ENCODE measurements at places on chromosomes 11 and 22. TPM values are rescaled to one million over a fixed set of nuclear protein-coding genes. Genes with fewer than 3 reads are reported as not detected.

DNA sequence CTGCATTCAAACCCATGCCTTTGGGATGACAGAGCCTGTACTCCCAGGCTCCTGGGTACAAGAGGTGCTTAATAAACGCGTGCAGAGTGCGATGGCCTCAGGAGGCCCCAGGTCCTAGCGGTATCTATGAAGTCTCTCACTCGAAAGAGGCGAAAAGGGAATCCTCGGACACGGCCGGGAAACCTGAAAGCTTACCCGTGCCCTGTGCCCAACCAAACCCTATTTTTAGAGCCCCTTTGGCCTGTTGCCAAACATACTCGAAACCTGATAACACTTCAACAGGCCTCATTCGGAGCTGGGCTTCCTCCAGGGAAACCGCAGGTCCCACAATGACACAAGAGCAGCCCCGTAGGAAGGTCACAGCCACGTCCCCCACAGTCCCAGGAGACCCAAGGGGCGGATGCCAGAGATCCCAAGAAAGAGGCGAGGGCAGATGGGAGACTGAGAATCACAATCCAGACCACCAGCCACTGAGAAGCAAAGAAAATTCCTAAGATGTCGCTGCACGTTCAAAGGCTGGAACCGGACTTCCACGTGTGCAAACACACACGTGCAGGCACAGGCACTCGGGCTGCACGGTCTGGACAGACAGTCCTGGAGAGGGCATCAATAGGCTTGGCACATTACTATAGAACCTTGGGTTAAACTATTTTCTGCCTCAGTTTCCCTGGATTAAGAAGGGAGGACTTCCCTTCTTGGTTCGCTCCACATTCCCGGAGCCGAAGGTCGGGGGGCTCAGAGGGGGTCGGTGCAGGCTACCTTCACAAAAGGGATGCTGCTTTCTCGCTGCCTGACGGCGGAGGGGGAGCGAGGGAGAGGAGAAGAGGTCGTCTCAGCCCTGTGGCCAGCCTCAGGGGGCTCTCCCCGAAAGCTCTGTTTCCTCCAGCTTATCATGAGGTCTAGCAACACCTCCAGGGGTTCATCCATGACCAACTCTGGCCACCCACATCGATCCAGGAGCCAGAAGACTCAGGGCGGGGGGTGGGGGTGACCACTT is 8.2 kb downstream of the PDGFB start:
- no peak for DNase-seq

The ESAM gene
- polyA plus RNA-seq: 18.0 TPM

The PGR gene
- polyA plus RNA-seq: 0.13 TPM

DNA sequence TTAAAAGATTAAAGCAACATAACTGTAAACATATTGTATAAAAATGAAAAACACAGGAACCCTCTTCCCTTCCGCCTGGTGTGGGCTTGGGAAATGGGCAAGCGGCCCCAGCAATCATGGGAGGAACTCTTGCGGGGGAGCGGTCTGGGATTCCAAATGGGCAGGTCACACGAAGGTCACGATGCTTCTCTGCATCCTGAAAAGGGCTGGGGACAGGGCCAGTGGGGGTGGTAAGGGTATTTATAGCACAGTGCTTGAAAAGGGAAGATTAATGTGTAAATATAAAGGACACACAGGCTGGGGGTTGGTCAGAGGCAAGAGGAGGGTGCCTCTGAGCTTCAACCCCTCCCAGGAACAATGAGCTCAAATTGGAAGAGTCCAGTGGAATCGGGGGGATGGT is 46.9 kb upstream of the OR4B1 start:
- DNase-seq: no peak

GRCh38 chr11:126336671-126337101 is 18.8 kb upstream of the ST3GAL4 start:
- peak; percentile 79 for DNase-seq

GRCh38 chr11:104120493-104121137 is 43.3 kb downstream of the PDGFD start:
- no peak for DNase-seq

- DNase-seq: no peak
Observed at GRCh38 chr11:134819041-134819440, 407.0 kb upstream of the B3GAT1 start.

The TMPRSS5 gene
- 1.7 TPM for polyA plus RNA-seq

DNA sequence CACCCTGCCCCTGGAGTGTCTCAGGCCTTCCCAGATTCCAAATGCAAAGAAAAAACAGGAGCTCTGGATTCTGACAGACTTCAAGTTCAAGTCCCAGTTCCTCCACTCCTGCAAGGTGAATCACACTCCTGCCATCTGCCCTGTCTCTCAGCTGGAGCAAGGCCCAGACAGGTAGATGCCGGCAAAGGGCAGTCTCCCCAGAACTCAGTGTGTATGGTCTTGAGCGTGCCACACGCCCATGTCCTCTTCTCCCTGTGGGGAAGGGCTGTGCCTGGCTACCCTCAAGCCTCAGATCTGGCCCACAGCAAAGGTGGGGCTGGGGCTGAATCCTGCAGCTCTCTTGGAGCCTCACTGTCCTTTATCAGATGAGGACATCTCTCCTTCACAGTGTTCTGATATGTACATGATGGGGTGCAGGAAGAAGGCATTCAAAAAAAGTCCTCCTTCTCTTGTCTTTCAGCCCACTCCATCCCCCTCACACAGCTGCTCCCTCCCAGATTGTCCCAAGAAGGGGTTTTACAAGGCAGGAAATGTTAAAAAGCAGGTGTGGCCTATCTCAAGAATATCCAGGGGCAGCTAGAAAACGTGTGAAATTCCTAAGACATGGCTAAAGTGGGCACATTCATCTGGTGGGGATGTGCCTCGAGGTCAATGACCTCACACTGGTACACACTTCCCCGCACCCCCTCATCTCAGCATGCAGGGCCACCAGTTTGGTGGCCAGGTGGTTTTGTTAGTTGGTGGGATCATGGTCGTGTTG is 27.7 kb upstream of the ARFGAP3 start:
- no peak for DNase-seq

The AIFM3 gene
- polyA plus RNA-seq: 6.0 TPM

DNA sequence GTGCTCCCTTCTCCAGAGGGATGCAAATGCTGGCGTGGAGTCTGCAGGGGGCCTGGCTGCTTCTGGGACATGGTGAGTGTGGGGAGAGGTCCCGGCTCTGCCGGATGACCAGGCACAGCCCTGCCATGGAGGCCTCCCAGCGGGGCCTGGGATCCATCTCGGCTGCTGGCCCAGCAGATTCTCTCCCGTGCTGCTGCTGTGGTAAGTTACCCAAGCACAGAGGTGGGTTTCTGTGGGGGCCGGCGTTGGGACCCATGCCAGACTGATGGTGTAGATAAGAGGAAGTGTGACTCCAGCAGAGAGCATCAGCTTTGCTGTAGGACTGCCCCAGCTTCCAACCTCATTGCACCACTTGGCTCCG is 147.5 kb upstream of the B3GAT1 start:
- DNase-seq: peak; percentile 69

DNA sequence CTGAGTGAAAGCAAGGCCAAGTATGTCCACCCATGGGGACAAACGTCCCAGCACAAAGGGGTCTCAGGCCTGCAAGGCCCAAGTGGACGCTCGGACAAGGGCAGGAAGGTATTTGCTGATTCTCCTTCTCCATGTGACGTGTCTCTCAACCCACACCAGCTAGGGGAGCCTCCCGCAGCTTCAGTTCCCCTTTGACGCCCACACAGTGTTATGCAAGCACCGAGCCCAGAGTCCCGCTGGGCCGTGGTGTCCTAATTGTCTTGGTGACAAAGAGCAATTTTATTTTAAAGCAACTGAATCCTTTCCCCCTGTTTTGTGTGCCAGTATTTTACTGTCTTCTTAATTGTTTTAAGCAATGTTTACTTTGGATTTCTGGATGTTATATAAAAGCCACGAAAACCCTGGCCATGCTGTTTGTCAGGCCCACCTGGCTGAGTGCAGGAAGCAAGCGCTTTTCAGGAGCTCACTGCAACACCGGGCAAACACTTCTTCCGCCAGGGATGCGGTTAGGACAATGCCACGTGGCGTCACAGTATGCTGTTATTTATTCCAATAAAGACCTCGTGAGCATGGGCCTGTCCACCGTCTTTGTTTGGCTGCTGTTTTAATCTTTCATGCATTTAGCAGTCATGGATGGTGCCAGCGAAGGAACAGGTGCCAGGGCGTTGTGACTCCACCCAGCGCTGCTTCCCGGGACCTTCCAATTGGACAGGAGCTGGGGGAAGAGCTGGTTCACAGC is 8.2 kb upstream of the PARVG start:
- DNase-seq: peak; percentile 95

GRCh38 chr11:16604794-16605388 is 133.6 kb upstream of the C11orf58 start:
- DNase-seq: peak; percentile 80

DNA sequence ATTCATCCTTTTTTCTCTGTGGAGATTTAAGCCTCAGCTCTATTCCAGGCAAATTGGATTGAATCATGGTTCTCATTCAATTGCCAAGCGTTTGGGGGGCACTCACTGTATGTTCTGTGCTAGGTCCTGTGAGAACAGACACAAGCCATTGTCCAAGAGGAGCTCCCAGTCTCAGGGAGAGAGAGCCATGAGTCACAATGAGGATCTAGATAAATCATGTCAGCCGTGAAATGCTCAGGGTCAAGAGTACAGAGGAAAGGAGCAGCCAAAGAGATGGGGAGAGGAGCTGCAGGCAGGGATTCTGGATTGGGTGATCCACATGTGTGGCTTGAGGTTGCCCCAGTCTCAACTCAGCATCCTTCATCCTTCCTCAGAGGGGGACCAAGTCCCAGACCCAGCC is 93.6 kb downstream of the FEZ1 start:
- DNase-seq: peak; percentile 4

The OR52N4 gene
- 3.7 TPM for polyA plus RNA-seq

The ART1 gene
- not detected for polyA plus RNA-seq

The POLD4 gene
- 279 TPM for polyA plus RNA-seq

- DNase-seq: no peak
Observed at GRCh38 chr11:61068581-61068980, 33.7 kb upstream of the CD5 start.

- DNase-seq: no peak
Observed at GRCh38 chr11:113634940-113635575, 71.0 kb downstream of the TMPRSS5 start.

DNA sequence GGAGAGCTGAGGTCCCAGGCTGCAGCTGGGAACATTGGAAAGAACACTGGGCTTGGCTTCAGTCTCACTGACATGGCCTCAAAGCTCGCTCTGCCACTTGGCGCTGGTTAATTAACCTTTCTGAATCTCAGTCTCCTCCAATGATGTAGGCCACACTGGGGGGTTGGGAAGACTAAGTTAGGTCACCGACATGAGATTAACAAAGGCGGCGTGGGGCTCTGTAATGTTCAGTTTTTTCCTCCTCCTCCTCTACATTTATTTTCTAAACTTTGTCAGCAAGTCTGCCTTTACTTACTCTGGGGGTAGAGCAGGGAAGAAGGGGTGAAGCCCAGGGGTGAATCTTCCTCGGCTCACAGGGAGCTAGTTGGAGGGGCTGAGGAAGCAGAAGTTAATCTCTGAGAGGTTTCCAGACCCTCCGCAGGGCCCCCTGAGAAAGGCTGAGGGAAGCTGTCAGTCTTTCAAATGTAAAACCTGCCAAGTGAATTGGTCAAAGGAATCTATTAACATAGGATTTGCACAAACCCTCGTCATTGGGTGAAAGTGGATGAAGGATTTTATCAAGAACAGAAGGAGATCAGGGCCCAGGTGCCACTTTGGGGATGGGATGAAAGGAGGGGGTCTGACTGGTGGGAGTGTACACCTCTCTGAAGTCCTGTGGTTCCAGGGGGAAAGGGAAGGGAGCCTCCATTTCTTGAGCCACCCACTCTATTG is 32.1 kb upstream of the TENM4 start:
- DNase-seq: no peak

DNA sequence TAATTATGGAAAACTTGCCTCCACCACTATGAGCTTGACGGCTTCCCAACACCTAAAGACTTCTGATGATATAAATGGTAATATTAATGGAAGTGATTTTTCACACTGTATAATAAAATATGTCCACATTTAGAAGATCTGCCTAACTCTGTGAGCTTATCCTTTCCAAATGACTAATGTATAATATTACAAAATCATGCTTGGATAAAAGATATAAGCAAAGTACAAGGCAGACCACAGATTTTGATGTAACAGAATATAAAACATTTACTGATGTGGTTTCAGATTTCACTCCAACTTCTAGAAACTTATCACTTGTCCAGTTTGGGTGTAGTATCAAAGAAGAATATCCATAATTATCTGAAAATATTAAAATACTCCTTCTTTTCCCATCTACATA is 36.9 kb downstream of the GALNT18 start:
- DNase-seq: no peak

The LDLRAD3 gene
- polyA plus RNA-seq: 1.7 TPM

DNA sequence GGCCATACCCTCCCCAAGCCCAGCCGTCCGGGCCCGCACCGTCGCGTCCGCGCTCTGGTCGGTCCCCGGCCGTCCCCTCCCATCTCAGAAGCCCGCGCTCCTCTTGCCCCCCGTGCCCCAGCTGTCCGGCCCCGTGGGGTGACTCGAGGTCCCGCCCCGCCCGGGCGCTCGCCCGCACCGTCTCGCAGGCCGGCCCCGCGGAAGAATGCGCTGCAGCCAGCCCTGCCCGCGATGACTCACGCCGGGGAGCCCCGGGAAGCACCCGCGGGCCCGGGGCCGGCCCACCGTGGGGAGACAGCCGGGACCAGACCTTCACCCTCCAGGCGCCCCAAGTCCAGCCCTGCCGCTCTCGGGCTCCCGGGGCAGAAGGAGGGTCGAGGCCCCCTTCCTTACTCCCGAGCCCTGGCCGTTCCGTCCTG is 320 bp upstream of the PHLDA2 start:
- peak; percentile 84 for DNase-seq

GRCh38 chr11:109433753-109434256 is 11.8 kb downstream of the C11orf87 start:
- no peak for DNase-seq

DNA sequence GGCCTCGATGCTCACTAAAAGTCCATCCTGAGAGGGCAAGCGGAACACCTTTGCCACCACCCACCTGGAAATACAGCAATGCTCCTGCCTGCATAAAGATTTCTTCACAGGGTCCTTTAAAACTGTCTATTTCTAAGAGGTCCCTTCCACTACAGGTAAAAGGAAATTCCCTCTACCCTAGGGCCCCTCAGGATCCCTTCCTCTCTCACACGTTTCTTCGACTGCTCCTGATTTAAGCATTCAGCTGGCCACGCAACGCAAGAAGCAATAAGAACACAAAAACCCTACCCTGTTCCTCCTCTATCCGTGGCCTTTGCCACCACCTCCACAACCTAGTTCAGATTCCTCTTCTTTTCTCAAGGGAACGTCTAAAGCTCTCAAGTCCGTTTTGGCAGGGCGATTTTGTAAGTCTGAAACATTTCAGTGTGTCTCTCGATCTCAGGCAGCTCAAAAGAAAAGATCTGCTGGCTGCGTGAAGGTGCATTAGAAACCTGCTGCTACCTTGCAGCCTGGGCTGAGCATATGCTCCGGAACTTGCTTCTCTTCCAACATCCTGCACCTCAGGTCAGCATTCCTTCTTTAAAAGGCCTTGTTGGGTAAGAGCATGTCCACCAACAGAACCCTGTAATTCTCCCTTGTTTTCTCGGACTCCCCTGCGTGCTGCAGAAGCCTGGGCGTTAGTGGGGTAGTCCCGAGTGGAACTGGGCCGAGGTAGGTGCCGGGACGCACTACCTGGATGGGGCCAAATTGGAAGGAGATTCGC is 1.6 kb downstream of the LGR4 start:
- DNase-seq: no peak
